ENCODE measurements at places on chromosomes 7 and 10.

DNA sequence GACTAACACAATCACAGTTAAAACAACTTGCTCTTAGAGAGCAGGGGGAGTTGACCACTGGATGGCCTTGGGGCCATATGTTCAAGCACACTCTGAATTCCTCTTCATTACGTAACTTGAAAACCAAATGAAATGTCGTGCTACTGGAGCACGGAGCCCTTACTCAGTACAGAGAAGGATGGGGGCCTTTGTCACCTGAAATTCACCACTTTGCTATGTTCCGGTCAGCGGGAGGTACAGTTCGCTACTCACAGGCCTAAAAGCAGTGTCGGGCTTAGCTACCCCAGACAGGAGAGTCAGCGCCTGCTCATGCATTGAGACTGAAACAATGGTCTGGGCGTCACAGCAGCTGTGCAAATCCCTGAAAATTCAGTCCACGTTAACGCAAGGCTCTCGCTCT, 39.6 kb downstream of the GLI3 start:
- DNase-seq: no peak

GRCh38 chr7:149846436-149847046, 8.4 kb downstream of the ZNF862 start:
- DNase-seq: no peak

GRCh38 chr7:299628-300027, 9.7 kb downstream of the FOXL3 start:
- no peak for DNase-seq

- no peak for DNase-seq
These were observed 44.2 kb downstream of the ZMIZ1 start for GRCh38 chr10:79112881-79113431.

- DNase-seq: no peak
These were observed 177.3 kb upstream of the PPP2R2D start for GRCh38 chr10:131723297-131724168.

Data from stimulated activated CD4-positive, alpha-beta T cell treated with anti-CD3 and anti-CD28 coated beads, Interleukin-2, amount 100 ng/mL, for 4 hours (primary cell).